ENCODE measurements at places on chromosomes 5 and 9.
A peak's percentile ranks its signal among the peaks of the same experiment; 100 is the strongest.

GRCh38 chr9:15155826-15156225 is 151.2 kb downstream of the TTC39B start:
- DNase-seq: no peak

DNA sequence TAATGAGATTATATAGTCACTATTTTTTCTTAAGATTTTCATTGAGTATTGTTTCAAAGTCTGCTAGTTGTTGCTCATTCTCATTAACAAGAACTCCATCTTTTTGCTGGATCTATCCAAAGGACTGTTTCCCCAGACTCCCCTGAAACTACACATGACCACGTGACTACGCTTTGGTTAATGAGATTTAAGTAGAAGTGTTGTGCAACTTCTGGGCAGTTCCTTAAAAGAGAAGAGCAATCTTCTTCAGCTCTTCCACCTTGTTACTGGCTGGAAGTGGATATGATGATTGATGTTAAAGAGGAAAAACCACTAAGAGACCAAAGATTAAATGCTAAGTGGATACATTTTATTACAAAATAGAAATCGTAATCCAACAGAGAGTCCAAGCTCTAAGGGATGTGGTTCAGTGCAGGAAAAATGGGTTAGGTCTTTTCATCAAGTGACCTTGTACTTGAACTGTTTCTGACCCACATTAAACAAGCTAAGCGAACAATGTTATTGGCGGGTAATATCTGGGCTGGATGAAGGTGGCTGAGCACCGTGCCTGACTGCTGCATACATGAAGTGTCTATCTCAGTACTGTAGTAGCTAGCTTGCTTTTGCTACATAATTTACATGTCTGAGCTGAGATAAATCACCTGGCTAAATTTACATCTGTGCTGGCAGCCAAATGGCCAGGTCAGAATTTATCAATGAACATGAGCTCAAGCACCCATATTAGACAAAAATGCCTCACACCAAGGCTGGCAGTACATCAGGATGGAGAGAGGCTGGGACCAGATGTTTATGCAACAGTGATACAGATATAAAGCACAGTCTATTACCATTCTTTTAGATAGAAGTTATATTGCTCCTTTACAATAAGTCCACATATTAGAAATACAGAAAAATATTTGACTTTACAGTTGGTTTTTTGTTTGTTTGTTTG is 7.5 kb upstream of the CTNNAL1 start:
- no peak for DNase-seq

DNA sequence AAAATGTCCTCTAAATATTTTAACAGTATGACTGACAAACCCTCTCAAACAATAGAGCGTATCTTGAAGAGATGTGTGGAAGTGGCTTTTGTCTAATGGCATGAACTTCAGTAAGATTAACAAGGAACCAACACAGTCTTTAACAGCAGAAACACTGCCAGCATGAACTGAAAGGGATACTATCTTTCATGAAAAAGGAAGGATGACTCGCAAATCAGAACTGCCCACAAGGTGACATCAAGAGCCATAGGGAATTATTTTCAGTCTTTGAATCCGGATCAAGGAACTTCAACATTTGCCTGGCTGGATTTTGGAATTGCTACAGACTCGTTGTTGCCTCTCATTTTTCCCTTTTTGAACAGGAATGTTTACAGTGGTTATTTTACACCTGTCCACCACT is 5.1 kb upstream of the HEXB start:
- no peak for DNase-seq

DNA sequence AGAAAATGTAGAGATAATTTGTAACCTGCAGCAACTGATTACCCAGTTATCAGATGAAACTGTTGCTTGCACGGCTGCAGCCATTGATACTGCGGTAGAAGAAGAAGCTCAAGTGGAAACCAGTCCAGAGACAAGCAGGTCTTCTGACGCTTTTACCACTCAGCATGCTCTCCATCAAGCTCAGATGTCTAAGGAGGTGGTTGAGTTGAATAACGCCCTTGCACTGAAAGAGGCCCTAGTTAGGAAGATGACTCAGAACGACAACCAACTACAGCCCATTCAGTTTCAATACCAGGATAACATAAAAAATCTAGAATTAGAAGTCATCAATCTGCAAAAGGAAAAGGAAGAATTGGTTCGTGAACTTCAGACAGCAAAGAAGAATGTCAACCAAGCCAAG is 1.7 kb downstream of the KIF4B start:
- no peak for DNase-seq

GRCh38 chr5:140040358-140040757 is 2.7 kb downstream of the NRG2 start:
- no peak for DNase-seq

GRCh38 chr9:73148447-73148937 is 3.2 kb upstream of the ANXA1 start:
- DNase-seq: no peak

- no peak for DNase-seq
Measured at GRCh38 chr5:134048864-134049263, 44.1 kb upstream of the VDAC1 start.

- no peak for DNase-seq
Measured at GRCh38 chr5:96247097-96247701, 185.8 kb downstream of the PCSK1 start.

DNA sequence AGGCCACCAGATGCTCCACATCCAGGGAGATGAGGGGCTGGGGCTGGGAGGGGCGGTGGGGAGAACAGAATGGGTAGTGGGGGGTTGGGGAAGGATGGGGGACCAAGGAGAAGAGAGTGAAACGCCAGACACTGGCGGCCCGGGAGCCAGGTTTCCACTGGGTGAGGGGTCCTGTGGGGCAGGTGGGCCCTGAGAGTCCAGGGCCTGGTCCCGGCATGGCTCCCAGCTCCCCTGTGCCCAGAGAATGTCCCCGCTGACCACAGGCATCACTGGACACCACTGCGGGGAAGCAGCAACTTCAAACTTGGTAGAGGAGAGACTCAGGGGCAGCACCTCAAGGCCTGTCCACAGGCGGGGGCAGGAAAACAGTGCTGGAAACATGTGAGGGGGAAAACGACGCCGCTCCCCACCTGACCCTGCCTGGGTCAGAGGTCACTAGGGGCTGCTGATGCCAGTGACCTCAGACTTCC is 13.2 kb downstream of the NINJ1 start:
- DNase-seq: no peak

DNA sequence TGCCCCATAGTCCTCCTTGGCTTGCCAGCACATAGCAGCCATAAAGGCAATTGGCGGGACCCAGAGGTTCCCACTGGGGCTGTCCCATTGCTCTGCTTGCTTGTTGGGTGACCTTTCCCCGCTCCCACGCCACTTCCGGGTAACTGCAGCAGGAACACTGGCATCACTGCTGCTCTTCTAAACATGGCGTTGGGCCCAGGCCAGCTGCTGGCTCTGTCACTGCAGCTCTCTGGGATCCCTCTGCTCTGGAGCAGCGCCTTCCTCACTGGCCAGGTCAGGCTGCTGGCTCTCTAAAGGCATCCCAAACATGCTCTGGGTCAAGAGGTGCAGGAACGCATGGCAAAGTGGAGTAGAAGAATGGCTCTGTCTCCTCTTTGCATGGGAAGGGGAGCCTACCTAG is 92.9 kb downstream of the DRD1 start:
- no peak for DNase-seq

- no peak for DNase-seq
Measured at GRCh38 chr5:127061956-127062355, 11.3 kb downstream of the C5orf63 start.

DNA sequence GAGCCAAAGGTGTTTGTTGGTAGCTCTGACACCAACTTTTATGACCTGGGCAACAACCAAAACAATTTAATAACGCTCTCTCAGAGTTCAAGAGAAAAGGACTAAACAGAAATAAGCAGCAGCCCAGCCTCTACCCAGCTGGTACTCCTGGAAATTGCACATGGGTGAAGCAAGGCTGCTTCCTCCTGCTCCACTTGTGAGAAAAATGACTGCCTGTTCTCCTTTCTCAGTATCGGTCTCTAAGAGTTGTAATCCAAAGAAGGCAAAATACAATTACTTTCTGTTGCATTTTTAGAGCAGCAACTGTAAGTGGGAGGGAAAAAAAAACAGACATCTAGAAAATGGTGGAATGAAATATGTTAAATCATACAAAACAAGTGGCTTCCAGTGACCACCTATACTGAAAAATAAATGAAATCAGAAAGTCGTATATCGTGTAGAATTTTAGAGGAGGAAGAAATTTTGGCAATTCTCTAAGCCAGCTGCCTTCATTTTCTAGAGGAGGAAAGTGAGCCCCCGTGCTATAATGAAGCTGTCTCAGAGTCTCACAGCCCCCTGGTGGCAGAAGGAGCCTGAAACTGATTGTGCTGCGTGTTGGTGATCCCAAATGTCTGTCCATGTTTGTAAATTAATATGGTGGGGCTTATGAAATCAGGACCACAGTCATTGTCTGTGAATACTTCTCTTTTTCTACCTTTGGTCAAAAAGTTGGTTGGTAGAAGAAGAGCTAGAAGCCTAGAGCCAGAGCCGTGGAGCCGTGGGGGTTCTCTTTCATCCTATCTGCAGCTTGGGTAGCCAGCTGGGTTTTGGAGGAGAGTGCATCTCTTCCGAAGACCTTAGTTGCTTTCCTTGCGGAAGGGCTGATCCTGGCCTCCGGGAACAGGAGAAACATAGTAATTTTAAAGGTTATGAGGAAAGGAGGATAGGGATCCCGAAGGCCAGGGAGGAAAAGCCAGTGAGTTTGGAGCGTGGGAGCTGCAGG is 139.9 kb downstream of the PIP5K1B start:
- no peak for DNase-seq

- no peak for DNase-seq
Measured at GRCh38 chr9:87370049-87370685, 127.5 kb upstream of the DAPK1 start.

DNA sequence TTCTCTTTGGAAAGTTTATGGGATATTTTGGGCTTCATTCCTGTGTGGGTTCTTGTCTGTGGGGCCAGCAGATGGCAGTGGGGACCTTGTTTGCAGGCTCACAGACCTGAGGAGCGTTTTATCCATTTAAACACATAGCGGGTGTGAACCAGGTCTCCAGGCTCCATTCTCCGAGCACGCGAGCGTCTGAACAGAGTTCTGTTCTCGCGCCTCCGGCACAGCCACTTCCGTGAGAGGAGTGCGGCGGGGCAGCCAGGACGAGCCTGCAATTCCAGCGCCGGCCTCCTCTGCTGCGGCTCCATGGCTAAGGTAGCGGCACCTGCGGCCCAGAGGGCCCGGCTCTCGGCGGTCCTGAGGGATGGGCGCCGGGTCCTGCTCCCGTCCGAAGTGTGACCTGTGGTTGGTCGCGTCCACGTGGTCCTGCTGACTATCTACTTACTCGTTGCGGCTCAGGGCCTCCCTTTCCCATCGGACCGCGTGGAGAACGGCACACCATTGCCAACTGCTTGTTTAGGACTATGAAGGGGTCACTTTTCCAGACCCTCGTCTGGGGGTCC is 7.3 kb downstream of the NRARP start:
- no peak for DNase-seq

DNA sequence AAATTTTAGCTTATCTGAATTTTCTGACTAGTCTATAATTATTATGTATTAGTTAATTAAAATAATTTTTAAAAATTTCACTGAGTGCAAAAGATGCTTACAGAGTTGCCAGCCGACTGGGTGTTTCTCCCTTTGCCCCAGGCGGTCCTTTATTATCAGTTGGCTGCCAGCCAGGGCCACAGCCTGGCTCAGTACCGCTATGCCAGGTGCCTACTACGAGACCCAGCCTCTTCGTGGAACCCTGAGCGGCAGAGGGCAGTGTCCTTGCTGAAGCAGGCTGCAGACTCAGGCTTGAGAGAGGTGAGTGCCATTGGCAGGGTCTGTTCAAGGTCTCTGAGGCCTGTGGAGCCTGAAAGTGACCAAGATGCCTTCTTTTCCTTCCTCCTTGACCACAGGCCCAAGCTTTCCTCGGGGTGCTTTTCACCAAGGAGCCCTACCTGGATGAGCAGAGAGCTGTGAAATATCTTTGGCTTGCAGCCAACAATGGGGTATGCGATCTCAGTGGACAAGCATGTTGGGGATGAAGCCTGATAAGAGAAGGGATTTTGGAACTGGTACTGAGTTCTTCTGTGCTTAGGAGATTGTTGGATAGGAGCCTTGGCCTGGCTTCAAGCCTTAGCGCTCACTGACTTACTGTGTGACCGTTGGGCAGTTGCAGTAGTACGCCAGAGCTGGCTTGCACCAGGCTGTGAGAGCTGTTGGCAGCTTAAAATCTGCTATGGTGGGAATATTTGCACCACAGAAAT is 10.6 kb downstream of the DELE1 start:
- DNase-seq: no peak

GRCh38 chr5:71699233-71699632 is 19.8 kb upstream of the CARTPT start:
- no peak for DNase-seq

- DNase-seq: no peak
Measured at GRCh38 chr9:77514886-77515711, 133.0 kb downstream of the GNA14 start.

DNA sequence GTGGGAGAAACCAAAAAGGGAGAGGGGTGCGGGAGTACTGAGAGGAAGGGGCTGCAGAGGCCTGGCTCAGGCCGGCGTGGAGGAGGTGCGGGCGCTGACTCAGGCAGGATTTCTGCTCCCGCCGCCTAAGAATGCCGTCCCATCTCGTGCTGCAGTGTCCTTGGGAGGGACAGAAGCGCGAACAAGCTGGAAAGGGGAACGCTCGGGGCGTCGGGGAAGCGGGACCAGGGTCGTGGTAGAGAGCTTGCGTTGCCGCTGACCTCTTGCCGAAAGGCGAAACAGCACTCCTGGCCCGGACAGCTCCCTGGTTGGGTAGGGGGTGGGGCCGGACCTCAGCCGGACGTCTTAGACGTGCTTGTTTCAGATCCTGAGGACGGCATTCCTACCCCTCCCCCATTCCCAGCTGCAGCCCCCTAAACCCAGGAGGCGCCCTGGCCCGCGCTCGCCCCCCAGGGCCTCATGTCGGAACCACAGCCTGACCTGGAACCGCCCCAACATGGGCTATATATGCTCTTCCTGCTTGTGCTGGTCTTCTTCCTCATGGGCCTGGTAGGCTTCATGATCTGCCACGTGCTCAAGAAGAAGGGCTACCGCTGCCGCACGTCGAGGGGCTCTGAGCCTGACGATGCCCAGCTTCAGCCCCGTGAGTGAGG is 1.1 kb downstream of the RELL2 start:
- peak; percentile 58 for DNase-seq

DNA sequence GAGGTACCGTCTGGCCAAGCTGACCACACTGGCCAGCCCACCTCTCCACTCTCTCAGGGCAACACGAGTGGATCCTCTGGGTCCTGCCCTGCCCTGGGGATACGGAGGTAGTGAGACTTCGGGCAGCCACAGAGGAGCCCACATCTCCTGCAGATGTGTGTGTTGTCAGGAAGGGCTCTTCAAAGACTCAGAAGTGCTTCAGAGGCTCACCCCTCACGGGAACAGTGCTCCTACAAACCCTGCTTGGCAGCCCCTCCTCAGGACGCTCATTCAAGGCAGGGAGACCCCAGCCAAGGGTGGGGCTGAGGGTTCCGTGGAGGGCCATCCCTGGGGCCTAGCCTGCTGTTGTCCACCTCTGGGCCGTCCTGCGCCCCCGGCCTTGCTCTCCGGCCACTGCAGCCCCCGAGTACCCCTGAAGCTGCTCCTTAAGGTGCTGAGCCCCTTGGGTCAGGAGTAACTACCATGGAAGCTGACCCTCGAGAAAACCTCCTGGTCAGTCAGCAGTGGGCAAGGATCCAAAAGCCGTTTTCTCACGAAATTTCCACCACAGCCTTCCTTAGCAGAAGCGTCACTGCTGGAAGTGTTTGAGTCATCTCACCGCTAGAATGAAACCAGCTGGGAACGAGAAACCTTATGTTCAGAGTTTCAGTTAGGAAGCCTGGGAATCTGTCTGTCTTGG is 23.2 kb upstream of the LRRC14B start:
- no peak for DNase-seq

- no peak for DNase-seq
Measured at GRCh38 chr5:55151923-55152842, 7.8 kb upstream of the GPX8 start.

All from activated naive CD4-positive, alpha-beta T cell treated with Interleukin-2 at 50 U/mL for 16 hours (primary cell).